Natural killer cell treated with Interleukin-12 subunit alpha and Interleukin-12 subunit beta and Interleukin-15 and Interleukin-18, amount 100 ng/mL, for 72 hours (primary cell): ENCODE measurements at places on chromosomes 7 and 10.

DNA sequence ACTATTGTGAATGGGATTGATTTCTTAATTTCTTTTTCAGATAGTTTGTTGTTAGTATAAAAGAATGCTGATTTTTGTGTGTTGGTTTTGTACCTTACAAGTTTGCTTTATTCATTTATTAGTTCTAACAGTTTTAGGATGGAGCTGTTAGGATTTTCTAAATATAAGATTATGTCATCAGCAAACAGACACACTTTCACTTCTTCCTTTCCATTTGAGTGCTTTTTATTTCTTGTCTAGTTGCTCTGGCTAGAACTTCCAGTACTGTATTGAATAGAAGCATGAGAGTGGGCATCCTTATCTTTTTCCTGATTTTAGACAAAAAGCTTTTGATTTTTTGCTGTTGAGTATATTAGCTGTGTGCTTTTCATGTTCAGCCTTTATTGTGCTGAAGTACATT lies 81.5 kb downstream of the DNAH11 start:
- no peak for DNase-seq

DNA sequence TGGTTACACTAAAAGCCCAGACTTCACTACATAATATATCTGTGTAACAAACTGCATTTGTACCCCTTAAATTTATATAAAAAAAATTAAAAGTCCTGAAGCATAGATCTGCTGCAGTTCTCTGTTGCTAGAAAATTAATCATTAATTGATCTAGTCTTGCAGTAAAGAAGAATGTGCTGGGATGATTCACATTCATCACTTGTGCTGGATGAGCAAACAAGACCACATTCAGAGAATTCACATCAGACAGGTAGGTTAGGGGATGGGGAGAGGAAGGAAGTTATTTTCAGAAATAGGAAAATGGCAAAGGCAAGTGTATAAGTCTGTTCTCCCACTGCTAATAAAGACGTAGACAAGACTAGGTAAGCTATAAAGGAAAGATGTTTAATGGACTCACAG lies 1019.0 kb downstream of the KCNMA1 start:
- DNase-seq = no peak

- DNase-seq = no peak
Measured at GRCh38 chr7:96316949-96317348, 4.9 kb downstream of the SLC25A13 start.

GRCh38 chr7:15798081-15798480 lies 111.6 kb upstream of the MEOX2 start:
- no peak for DNase-seq

GRCh38 chr10:48505394-48506112 lies 99.3 kb downstream of the ARHGAP22 start:
- DNase-seq = no peak

DNA sequence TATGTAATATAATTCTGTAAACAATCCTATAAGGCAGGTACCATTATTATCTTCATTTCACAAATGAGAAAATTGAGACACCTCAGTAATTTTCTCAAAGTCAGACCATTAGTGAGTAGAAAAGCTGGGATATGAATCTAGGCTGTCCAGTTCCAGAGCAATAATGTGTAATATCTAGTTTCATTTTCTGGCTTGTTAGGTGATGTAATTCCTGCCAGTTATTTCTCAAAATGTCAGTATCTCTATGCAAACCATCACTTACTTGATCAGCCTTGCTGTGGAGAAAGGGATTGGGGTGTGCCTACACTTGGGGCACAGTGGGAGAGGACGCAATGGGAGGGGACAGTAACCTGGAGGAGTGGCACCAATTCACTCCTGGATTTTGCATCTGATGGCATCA lies 157.5 kb downstream of the LYZL1 start:
- no peak for DNase-seq

DNA sequence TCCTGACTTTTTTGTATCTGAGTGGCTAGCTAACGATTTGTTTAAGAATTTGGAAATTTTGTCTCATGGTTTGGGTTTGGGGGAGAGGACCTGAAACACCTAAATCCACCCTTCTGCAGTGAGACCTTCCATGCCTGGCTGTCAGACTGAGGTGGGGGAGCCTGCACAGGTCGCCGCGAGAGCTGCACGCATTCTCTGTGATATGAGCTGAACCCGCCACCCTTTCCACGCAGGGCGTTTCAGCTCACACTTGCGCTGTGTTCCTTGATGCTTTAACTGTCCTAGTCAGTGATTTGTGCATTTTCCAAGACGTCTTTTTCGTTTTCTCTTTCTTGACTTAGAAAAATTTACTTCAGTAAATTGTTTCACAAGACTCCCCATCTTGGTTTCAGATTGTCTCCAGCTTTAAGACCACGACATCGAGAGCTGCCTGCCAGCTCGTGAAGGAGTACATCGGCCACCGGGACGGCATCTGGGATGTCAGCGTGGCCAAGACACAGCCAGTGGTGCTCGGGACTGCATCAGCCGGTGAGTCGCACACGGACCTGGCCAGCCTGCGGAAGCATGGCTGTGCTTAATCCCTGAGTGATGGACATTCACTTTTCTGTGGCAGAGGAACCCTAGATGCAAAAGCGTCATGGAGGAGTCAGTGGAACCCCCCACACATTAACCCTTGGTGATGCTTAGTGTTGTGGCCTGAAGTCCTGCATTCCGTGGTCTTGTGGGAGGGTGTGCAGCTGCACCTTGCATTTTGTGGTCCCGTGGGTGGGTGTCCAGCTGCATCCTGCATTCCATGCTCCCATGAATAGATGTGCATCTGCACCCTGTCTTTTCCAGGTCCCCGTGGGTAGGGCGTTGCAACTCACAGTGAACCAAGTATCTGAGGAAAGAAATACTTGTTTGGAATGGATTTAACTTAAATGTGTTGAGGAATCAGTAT lies 28.1 kb downstream of the WDR37 start:
- no peak for DNase-seq

DNA sequence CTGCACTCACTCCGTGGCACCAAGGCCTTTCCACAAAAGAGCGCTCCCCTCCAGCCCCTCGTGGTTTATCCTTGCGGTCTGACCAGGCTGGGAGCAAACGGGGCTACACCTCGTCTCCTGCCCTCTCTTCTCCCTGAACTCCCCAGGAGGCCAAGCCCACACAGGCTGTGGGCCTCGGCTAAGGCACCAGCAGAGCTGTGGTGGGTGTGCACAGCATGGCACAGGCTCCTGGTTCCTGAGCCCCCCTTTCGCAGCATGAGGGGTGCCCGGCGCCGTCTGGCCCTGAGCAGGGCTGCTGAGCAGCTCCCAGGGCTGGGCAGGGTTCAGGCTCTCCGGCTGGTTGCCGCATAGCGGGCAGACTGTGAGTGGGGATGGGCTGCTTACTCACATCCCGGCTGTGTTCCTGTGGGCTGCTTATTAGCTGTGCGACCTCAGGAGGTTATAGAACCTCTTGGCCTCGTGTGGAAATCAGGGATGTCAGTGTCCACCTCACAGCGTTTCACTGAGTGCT lies 90.4 kb downstream of the ZMIZ1 start:
- no peak for DNase-seq

GRCh38 chr10:47332946-47333345 lies 10.7 kb downstream of the GDF2 start:
- DNase-seq = no peak

DNA sequence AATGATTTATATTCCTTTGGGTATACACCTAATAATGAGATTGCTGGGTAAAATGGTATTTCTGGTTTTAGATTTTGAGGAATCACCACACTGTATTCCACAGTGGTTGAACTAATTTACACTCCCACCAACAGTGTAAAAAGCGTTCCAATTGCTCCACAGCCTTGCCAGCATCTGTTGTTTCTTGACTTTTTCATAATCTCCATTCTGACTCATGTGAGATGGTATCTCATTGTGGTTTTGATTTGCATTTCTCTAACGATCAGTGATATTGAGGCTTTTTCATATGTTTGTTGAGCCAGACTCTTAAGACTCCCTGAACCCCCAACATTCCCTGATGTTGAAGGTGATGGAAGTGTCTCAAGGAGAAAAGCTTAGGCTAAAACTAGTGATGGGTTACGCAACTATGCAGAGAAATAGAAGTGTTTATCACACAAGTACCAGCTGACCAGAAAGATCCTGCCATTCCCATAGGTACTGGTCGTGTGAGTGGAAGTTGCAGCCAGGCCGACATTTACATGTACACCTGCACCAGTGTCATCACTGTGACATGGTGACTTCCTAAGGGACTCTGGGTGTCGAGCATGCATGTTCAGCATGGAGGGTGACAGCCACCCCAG lies 711.2 kb upstream of the NRP1 start:
- DNase-seq = no peak

DNA sequence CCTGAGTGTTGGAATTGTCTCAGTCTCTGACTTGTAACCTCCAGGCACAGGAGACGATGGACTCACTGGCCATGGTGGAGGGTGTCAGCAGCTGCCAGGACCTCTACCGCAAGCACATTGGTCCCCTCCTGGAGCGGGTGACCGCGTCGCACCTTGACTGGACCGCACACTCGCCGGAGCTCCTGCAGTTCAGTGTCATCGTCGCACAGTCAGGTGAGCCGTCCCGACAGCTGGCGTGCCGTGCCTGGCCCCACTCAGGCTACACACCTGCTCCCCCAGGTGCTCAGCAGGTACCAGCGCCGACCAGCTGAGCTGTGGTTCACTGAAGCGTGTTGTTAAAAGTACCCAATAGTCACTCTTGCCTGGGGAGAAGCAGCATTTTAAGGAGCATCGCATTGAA lies 36.7 kb upstream of the PRKAR1B start:
- DNase-seq = no peak

- peak; percentile 48 for DNase-seq
Measured at GRCh38 chr7:74222851-74223710, 13.3 kb downstream of the LAT2 start.

DNA sequence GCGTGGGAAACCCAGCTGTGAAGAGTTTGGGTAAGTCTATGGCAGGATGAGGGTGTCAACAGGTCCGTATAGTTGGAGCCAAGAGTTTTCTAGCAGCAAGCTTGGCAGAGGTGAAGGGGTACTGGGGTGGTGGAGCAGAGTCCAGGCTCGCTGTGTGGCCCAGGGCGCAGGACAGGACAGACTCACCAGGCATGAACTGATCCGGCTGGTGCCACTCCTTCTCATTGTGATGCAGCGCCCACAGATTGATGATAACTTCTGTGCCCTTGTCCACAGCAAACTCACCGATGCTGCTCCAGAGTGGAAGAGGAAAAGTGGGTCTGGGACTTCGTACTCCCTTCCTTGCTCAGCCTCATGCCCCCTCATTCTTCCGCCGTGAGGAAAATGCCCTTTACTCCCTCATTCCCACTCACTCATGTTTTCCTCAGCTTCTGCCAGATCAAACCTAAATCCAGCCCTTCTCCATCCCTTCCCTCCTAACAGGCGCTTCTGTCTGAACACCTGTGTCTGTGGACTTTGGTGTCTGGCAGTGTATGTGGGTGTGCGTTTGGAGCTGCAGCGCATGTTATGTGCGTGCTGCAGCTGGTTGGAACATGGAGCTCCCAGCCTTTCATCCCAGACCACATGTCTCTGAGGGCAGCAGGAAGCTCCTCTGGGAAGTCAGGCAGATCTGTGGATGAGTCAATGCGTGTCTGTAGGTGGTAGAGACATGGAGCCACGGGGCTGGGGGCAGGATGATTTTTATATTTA lies 5.7 kb downstream of the CYP17A1 start:
- DNase-seq = no peak

DNA sequence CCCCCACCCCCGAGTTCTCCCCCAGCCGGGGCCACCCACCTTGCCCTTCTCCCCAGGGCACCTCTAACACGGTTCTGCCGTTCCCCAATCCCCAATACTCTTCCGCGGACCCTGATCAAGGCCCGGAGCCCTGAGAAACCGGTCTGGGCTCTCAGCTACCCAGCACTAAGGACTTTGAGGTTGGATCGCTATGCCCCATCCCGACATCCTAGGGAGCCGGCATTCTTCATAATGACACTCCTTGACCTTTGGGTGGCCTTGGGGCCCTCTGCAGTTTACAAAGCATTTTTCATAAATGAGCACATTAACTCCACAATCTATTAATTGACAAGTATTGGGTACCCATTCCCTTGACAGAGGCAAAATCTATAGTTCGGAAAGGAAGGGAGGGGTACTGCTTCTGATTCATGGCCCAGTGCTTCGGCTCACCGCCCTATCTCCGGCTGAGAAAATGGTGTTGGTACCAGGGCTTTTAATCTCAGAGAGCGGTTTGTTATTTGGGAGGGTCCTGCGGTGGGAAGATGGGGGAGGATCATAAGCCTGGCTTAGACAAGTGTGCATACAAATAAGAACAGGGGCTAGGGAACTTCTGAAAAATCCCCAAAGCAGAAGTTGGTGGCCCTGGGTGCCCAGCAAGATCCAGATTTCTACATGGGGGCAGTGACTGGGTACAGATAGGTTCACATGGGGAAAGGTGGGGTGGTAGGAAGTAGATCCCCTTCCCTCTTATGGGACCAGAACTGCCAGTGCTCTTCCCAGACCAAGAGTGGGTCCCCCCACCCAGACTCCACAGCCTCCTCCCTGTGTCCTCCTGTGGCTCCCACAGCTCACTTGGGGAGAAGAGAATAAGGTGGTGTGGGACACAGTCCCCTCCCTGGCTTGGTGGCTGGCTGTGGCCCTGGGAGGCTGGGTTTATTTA lies 3.2 kb downstream of the IMPDH1 start:
- no peak for DNase-seq

- DNase-seq = no peak
Measured at GRCh38 chr10:85045046-85045445, 716.7 kb downstream of the CCSER2 start.

- no peak for DNase-seq
Measured at GRCh38 chr10:131949041-131949862, 32.5 kb downstream of the BNIP3 start.

GRCh38 chr7:113796557-113796956 lies 122.3 kb downstream of the PPP1R3A start:
- DNase-seq = no peak

DNA sequence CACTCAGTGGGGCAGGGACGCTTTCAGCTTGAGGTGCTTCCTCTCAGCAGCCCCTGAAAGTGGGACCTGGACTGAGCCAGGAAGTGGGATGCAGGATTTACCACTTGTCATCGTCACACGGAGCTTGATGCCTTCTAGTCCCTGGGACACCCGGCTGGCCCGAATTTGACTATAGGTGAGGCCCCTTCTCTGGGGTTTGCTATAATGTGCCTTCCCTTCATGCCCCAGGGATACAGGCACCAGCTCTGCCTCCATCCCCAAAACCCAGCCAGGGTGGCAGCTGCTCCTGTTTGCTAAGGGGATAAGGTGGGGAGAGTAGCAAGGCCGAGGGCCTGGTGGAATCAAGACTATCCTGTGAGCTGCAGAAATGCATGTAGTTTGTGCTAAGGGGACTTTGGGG lies 235.0 kb downstream of the GLRX3 start:
- DNase-seq = no peak

- DNase-seq = no peak
Measured at GRCh38 chr7:130903358-130903974, 169.5 kb upstream of the KLF14 start.

DNA sequence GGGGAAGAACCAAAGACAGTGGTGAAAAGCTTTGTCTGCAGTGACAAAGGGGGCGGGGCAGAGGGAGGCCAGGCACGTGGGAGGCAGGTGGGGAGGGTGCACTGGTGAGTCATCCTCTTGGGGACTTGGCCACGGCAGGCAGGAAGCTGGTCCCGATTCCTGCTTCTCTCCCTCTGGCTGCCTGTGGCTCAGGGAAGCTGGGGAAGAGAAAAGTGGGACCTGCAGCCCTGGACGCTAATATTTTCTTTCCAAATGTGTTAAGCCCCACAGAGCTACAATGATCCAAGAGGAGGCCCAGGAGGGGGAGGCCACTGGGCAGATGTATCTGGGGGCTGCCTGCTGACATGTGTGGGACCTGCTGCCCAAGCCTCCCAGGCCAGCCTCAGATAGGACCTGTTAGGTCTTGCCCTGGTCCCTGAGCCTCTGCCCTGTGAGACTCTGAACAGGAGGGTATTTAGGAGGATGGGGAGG lies 231.8 kb downstream of the KCNMA1 start:
- no peak for DNase-seq

GRCh38 chr10:132332433-132332754 lies 401 bp downstream of the LRRC27 start:
- DNase-seq = no peak
